ENCODE measurements at places on chromosomes 7 and 10.
A peak's percentile ranks its signal among the peaks of the same experiment; 100 is the strongest.

DNA sequence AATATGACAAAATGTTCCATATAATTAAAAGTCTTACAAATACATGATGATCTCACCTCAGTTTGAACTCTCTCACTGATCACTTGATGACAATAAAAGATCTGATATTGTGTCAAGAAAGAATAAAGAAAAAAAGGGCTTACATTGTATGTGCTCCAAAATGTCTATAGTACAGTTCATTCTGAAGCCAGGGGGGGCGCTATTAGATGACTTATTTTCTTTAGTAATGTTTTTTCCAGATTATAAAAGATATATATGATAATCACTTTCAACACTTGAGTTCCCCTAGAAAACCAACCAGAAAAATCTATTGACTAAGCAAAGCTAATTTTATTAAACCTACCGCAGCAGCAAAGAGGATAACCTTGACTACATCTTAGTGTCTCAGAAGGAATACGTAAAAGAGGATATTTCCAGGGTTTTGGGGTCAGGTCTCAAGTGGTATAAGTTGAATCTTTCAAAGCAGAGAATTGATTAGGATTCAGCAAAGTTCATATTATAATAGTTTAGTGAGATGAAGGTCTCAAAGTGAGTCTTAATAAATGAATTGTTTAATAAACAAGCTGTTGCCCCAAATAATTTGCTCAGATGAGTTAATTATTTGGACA is 55.8 kb downstream of the PTN start:
- no peak for DNase-seq

GRCh38 chr7:5212633-5213285 is 22.7 kb downstream of the WIPI2 start:
- no peak for DNase-seq

GRCh38 chr10:14611968-14612693 is 162.6 kb downstream of the FAM107B start:
- no peak for DNase-seq

DNA sequence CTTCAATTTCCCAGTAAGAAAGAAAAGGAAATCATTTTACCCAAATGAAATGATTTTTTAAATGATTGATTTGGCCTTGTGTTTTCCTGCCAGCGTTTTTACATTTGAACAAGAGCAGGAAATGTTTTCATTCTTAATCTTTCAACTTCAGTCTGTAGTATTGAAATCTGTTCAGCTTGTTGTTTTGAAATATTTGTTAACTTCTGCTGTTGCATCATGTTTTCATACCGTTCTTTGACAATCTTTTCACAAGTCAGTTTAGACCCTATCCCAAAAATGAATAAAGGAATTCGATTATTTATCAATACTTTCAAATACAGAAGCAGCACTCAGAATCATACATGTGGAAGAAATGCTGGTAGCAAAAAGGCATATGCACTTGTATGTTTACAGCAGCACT is 8.1 kb downstream of the SFR1 start:
- DNase-seq, result no peak

DNA sequence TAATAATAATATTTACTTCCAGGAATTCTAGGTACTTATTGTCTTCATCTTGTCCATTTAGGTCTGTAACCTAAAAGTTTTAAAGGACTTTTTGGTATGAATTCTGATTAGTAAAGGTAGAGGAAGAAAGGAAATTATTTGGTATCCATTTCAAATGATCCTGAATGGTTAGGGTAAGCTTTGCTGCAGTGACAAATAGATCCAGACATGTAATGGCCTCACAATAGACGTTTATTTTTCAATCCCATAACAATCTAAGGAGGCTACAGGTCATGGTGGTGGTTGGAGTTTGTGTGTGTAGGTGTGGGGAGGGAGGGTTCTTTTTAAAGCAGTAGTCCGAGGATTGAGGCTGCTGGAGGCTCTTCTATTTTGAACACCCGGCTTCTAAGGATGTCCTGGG is 5.3 kb downstream of the FBH1 start:
- no peak for DNase-seq

DNA sequence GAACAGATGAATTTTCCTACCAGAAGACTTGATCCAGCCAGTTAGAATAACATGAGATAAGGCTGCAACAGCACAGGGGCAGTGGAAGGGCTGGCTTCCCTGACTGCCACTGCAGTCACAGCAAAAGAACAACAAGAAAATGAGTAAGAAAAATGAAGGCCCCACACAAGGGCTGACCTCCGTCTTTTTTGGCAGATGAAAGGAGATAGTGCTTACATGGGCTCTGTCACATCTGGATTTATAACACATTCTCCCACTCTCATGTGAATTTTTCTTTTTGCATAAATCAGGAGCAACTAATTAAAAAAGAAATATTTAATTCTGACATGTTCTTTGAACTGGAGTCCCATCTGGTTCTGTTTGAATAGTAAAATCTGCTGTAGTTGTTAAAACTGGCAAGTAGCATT is 99.6 kb downstream of the NRP1 start:
- no peak for DNase-seq

GRCh38 chr7:143383642-143383957 is 2.5 kb downstream of the ZYX start:
- no peak for DNase-seq

GRCh38 chr10:21272643-21273399 is 252.7 kb downstream of the SKIDA1 start:
- DNase-seq, result no peak

DNA sequence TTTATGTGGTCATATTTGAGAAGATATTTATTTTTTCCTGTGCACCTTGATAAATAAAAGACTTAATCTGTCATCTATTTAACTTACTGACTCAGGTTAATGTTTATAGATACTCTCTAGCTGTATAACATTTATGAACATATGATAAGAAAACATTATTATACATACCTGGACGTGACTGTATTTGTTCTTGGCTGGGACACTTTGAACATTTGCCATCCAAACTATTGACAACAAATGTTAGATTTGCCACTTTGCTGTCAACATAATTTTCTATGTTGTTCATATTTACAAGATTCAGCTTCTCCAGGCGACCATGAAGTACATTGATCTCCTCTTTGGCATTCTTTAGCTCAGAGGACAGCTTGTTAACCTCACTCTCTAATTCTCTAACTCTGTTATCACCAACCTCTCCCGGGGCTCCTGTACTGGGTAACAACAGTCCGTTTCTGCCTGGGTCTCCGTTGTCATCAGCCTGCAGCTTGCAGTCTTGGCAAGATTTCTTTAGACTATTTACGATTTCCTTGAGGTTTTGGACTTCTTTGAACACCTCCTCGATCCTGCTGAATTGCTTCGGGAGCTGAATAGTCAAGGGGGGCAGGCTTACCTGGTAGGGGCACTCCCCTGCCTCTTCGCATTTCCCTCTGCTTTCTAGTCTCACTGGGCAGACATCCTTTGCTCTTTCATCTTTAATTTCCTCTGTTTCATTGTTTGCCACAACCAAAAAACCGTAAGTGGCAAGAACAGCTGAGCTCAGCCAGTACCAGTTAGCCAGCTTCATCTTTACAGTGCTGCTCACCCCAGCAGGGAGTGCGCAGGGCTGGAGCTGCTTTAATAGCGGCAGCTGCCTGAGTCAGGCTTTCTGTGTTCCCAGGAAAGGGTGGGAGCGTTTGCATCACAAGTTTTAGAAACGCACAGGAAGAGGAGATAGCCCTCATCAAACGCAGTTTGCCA is at the start of gene FGL2:
FGL2 (minus strand) TSS at position 807 of the 954 bp plus-strand sequence; CDS start at position 781, 26 bp downstream.
- DNase-seq, result peak; percentile 10

DNA sequence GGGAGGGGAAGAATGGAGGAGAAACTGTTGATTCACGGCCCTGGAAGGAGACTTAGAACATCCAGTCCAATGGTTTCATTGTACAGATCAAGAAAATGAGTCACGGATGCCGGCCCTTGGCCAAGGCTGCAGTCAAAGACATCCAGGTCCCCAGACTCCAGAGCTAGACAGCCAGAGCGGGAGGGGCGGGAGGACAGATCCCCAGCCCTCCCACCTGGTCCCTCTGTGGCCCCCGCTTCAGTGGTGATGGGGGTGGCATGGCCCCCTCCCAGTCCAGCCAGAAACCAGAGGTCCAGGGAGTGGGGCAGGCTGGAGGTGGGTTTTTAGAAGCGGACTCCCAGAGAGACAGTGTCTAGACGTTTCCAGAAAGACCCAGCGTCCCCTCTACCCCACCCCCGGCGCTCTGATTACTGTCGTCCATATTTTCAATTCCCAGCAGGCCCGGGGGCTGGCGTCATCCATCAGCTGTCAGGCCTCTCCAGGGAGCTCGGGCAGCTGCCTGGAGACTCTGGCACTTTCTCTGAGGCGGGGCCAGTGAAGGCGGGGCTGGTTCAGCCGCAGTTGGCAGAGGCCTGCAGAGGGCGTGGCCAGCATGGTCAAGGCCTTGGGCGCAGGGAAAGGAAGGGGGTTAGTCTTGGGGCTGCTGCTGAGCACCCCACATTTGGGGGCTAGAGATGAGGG is 8.0 kb upstream of the HSPB1 start:
- DNase-seq, result no peak

- DNase-seq, result no peak
These were observed 149.3 kb downstream of the TCERG1L start for GRCh38 chr10:131162211-131162610.

- DNase-seq, result no peak
These were observed 5.7 kb downstream of the HECTD2 start for GRCh38 chr10:91415816-91416215.

DNA sequence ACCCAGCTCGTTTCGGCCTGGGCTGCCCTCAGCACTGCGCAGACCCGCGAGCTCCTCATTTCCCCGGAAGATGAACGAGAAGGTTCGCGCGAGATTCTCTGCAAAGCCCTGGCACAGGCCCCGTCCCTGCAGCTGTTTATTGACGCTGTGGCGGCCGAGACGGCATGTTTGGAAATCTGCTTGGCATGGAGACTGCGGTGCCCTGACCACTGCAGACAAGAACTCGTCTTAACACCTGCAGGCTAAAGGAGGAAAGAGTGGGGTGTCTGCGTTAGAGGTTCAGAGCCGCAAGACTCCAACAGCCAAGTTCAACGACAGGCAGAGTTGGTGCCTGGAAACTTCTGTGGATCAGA is 125.6 kb downstream of the DNAJB6 start:
- no peak for DNase-seq

DNA sequence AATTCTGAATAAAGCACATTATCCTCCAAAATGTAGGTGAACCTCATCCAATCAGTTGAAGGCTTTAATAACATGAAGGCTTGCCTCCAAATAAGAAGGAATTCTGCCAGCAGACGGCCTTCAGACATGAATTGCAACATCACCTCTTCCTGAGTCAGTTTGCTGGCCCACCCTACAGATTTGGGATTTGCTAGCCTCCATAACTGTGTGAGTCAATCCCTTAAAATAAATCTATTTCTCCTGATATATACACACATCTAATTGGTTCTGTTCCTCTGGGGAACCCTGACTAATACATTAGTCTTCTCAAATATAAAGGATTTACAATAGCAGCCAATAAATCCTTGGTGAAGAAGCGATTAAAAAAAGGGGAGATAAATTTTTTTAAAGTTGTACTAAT is 34.8 kb upstream of the OSBPL3 start:
- no peak for DNase-seq

GRCh38 chr7:78007231-78007630 is 208.7 kb downstream of the PHTF2 start:
- no peak for DNase-seq

- peak; percentile 32 for DNase-seq
These were observed 114.0 kb upstream of the COBL start for GRCh38 chr7:51430480-51431086.

- no peak for DNase-seq
These were observed 537.2 kb downstream of the XPNPEP1 start for GRCh38 chr10:109386101-109386500.

DNA sequence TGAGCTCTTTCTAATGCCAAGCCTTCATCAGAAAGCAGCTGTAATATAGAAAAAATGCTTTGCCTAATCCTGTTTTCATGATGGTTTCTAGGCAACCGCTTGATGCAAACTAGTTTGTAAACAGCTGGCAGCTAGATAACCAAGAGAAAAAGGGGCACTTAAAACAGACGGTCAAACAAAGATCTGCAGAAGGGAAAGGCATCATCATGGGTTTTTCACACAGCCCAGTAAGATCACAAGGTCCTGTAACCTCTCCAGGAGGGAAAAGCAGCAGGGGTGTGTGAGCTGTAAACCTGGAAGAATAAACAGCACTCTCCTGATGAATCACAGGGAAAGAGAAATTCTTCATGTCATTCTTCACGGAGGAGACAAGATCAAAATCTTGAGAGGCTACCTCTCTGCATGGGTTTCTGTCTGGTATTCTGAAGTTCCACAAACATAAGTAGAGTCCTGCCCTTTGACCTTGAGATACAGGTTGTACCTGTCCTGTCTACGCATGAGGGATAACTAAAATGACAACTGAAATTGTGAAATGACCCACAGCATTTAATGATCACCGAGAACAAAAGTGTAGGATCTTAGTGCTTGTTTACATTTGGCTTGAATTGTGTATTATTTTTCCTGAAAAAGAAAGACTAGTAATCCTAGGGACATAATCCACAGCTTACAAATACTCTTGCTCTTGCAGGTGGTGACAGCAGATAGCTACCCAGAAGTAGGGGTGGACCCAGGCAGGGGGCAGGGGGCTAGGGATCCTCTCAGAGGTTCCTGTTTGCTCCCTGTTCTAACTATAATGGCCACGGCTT is 48.0 kb downstream of the CREB3L2 start:
- no peak for DNase-seq

DNA sequence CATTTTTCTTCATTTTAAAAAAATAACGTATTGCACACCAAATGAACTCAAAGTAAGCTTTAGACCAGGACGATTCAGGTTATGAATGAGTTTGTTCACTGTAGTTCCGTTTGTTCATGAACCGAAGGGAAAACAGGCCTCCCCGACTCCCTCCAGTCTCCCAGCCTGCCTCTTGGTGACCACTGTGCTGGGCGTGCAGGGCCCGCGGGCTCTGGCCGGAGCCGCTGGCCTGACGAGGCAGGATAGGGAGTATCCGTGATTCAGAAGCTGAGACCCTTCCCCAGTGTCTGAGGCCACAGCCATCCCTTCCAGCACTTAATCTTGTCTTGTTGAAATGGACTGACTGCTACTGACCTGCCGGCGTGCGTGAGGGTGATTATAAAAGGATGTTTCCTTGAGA is 30.8 kb upstream of the SH2B2 start:
- DNase-seq, result no peak

GRCh38 chr10:44827431-44828006 is 83.6 kb upstream of the TMEM72 start:
- no peak for DNase-seq

- no peak for DNase-seq
These were observed 107.3 kb downstream of the NKX6-2 start for GRCh38 chr10:132678436-132679216.

DNA sequence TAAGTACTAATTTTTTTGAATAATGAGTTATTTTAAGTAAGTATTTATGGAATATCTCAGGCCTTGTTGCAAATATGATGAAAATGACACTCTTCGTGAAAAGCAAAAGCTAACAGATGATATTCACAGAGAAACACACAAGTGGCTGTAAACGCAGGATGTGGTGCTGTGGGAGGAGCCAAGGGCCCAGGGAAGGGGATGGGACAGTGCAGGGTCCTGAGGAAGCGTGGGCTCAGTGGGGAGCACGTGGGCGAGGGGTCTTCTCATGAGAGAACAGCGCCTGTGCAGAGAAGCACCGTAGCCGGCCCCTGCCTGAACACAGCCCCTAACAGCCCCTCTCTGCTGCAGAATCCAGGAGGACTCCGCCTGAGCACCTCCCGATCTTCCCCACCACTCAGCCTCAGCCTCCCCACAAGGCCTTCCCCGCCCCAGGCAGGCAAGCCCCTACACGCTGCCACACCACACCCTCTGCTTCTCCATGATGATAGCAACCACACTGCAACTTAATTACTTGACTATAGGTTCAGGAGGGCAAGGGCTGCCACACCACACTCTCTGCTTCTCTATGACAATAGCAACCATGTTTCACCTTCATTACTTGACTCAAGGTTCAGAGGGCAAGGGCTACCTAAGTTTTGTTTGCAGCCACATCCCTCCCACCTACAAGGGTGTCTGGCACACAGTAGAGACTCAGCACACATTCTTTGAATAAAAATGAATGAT is 152.6 kb upstream of the RNF32 start:
- DNase-seq, result no peak
